ENCODE measurements at places on chromosomes 12 and 14.

DNA sequence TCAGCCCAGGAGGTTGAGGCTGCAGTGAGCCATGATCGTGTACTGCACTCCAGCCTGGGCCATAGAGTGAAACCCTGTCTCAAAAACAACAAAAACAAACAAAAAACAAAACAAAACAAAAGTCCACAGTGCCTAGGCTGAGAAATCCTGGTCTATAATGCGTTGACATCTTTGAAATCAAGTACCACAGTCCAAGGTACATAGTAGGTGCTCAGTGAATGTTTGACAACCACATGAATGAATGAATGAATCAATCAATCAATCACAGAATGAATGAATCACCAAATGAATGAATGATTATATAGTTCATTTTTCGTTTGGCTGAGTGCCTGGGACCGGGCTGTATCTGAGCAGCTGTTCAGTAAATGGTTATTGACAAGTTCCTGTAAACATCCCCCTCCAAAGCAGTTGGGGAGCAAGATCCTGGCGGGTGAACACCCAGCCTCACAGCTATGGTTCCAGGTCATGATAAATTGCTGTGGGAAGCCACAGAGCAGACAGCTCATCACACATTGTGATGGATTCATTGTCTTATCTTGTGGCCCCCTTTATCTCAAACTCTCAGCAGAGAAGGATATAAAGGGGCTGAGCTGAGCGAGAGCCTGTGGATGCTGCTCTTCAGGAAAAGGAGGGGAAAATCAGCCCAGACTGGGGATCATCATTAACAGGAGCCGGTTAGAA, 30.4 kb upstream of the IFT81 start:
- DNase-seq, result no peak

DNA sequence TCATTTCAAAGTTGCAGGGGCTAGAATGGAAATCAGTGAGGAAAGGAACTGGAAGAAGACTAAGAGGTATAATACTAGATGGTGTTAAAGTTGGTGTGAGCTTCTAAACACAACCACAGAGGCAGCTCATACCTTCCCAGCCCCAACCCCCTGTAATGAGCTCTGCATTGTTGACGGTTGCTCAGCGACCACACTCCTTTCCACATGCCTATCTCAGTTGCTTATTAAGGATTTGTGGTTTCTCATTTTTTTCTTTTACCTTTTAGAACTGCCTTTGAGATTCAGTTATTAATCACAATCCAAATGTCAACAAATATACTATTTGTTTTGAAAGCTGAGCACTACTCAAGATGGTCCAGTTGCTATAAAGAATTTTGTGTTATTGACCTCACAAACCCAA, 62.1 kb upstream of the KIF21A start:
- no peak for DNase-seq

GRCh38 chr12:104003596-104003995, 37.9 kb downstream of the TDG start:
- DNase-seq, result no peak

DNA sequence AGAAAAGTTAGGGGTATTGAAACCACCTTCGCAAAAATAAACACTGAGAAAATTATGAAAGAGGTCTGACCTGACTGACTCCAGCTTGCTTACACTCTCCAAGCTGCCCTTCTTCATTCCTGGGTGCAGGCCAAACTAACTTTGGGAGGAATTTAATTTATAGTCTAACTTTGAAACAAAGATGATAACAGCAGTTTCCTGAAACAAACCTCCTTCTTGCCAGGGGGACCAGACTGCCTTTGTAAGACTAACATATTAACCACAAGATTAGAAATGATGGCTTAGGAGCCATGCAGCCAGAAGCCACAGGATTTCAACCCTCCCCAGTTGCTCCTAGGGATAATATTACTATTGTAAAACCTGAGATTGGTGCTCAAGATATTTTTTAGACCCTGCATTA, 13.8 kb upstream of the EEA1 start:
- peak; percentile 77 for DNase-seq

All from lung (tissue), 17 donors.